ENCODE measurements at places on chromosomes 1 and 21.

GRCh38 chr1:27402349-27402754 lies 9.9 kb downstream of the GPR3 start:
- no peak for DNase-seq

- no peak for DNase-seq
These were observed 21.2 kb downstream of the MAST2 start for GRCh38 chr1:45824607-45825006.

GRCh38 chr1:240111558-240111957 lies 19.9 kb downstream of the FMN2 start:
- no peak for DNase-seq

- DNase-seq: no peak
These were observed 7.7 kb downstream of the ITPKB start for GRCh38 chr1:226731257-226731893.

DNA sequence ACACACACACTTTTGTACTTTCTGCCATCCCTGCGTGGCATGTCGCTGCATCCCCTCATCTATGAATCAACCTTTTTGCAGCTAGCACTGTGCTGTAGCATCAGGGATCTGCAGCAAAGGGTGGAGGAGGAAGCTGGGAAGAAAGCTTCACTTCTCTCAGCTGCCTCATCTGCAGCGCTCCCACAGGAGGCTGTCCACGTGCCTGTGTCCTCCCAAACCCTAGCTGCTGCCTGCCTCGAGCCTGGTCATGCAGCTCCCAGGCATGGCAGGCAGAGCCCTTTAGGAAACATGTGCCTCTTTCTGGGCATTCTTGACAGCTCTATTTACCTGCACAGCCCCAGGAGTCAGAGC lies 262.1 kb upstream of the SGIP1 start:
- DNase-seq: no peak

DNA sequence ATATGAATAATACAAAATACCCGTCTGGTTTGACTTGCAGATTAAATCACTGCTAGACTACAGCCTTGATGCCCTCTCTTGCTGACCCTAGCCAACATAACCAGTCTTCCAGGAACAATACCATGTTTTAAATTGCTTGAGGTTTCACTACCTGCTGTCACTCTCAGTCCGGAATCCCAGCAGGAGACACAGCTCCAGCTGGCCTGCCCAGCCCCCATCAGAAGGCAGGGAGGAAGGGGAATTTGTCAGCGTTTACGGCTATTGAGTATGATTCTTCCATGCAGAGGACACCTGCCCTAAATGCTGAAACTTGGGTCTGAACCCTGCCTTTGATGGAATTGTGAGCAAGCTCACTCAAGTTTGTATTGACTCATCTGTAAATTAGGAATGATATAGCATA lies 33.0 kb downstream of the ZNF496 start:
- no peak for DNase-seq

DNA sequence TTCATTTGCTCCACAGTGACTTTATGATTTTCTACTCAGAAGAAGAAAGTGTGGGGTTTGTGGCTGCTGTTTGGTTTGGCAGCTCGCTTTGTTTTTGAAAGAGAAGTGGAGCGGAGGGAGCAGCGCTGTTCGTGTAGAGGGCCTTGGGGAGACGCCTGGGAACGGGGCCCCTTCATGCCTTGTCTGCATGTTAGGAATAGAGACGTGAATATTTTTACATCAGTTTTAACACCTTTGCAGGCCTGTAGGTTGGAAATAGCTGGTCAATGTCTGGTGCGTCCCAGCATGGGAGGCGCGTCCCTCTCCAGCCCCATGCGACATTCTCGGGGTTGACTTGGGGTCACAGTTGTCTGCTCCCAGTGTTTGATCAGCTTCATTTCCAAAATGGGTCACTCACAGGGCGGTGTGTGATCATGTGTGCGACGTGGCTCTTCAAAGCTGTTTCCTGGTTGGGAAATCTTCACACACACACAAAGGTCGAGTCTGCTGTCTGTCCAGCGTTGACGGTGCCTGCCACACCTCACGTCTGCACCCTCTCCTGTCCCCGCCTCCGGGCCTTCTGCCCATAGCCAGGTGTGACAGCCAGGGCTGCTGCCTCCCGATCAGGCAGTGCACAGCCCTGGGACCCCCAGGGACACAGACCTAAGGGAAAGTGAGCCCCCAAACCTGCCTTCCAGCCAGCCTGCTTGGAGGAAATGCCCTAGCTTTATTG lies 149.2 kb downstream of the PSMG1 start:
- DNase-seq: no peak
